ENCODE measurements at places on chromosomes 2 and 18.

DNA sequence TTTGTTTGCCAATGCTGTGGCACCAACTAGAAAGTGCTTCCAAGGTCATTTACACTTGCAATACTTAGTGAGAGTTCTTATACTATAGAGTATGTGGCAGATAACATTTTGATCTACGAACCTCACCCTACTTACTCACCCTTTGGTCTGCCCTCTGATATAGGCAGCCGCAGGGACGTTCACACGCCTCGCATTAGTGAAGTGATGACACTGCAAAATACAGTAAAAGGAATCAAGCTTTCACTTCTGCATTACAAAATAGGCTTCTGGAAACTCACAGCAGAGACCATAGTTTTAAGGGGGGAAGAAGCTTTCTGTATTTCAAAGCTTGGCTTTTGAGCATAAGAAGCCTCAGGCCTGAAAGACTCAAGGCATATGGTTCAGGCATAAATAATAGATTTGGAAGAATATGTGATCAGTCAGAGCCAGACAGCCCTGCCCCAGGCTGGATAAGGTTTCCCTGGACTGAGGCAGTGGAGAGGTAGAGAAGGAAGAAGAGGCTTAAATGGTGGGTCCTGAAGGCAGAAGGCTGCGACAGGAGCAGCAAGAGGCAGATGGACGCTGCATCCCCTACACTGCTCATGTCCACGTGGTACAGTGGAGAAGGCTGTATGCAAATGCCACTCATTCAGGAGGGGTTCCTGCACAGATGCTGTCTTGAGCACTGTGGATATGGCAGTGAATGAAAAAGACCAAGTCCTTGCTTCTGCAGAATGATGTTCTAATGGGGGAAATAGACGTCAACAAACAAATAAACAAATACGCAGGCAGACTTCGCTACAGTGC lies 63.1 kb downstream of the FECH start:
- no peak for DNase-seq

DNA sequence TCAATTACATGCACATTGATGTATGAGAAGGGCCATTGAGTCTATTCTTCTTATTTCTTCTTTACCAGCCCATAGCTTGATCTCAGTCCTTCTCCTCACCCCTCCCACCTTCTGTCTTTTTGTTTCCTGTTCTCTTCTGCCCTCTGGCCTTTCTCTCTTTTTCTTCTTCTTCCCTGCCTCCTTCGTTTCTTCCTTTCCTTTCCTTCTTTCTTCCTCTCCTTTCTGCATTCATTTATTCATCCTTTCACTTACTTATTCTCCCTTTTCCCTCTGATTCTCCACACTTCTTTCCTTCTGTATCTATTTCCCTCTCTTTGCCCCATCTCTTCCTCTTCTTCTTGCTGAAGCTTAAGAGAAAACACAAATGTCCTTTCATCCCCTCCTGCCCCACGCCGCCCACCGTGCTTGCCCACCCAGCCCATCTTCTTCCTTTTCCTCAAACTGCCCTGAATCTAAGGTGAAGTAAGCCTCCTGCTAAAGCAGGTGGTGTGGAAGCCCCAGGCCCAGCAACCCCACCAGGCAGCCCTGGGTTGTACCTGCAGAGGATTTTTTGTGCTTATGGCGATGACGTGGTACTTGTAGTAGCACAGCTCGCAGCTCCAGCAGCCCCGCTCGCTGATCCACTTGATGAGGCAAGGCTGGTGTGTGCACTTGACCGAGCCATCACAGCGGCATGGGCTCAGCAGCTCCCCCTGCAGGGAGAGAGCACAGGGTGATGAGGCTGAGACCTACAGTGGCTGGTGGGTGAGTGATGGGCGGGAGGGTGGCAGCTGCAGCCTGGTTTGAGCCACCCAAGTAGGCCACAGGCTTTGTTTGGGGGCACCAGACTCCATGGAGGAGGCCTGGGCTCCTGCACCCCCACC lies 89.0 kb downstream of the MARCHF4 start:
- peak; percentile 28 for DNase-seq

GRCh38 chr2:241255542-241256167 lies 59.8 kb downstream of the HDLBP start:
- DNase-seq, result no peak

DNA sequence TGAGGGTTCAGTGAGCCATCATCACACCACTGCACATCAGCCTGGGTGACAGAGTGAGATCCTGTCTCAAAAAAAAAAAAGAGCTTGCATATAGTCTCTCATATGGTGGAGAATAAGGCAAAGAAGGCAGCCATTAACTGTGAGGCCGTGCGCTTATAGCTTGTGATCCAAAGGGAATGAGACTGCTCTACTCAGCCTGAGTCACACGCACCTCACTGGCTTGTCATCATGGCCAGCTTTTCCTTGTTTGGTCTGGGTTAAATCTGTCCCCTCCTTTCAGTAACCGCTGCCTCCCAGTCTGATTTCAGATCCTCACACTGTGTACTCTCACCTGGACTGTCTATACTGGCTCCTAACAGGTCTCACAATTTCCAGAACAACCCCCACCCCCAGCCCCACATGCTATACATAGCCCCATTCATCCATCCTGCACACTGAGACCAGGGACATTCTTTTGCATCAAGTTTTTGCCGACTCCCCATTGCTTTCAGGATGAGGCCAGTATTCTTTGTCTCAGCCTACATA lies 35.3 kb upstream of the ANKRD44 start:
- DNase-seq, result no peak

- no peak for DNase-seq
Observed at GRCh38 chr2:104863146-104863467, 9.2 kb downstream of the POU3F3 start.

DNA sequence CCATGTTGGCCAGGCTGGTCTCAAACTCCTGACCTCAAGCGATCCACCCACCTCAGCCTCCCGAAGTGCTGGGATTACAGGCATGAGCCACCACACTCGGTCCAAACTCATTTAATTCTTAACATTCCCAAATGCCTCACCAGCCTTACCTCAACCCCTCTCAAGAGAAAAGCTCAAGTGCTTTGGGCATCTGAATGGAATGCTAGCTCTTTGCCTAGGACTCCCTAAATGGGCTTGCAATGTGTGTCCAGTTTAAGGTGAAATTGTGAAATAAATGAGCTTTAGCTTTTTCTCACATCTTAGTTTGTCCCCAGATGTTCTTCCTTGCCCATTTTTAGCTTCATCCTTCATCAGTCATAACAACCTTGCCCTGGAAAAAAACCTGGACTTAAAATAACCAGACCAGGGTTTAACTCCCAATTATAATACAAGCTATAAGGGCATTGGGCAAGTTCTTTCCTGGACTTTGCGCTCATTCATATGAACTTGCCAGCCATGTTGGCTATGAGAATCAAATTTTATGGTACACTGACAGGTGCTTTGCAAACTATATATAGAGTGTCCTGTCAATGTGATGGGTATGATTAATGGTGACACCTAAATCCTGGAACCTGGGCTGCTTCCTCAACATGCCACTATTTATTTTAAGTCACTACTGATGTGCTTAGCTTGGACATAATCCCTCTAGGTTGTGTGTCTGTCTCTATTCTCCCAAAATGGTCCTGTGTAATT lies 95.1 kb upstream of the SERPINE2 start:
- DNase-seq, result no peak

DNA sequence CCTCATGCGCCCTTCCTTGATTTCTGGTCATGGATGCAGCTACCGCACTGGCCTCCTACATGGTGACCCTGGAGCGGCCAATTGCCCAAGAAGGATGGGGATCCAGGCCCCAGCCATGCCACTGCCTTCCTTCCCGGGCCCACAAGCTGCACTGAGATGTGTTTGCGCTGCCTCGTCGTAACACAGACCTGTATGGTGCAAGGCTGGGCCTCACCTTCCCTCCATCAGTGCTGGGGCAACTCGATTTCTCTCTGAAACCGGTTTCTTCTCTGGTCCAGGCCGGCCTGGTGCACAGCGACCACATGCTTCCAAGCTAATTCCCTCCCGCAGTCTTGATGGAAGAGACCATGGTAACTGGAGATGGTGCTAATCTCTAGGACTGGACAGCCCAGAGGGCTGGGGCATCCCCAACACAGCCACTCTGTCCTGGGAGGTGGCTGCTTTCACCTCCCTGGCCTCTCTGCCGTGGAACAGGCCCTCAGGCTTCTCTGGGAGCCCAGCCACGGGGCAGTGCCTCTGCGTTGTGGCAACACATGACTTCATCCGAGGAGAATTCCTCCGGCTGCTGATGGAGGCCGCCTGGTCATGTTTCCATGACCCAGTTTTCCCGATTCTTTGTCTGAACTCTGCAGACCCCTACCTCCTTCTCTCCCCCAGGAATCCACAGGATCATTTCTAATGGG lies 184.2 kb downstream of the GLI2 start:
- no peak for DNase-seq

GRCh38 chr2:206431439-206431838 lies 11.9 kb upstream of the ADAM23 start:
- no peak for DNase-seq

Data from stimulated activated CD4-positive, alpha-beta T cell treated with anti-CD3 and anti-CD28 coated beads, Interleukin-2, amount 100 ng/mL, for 48 hours (primary cell).